ENCODE measurements at places on chromosomes 6 and 20.

GRCh38 chr20:25984933-25985332 lies 288.3 kb upstream of the ZNF337 start:
- no peak for DNase-seq

DNA sequence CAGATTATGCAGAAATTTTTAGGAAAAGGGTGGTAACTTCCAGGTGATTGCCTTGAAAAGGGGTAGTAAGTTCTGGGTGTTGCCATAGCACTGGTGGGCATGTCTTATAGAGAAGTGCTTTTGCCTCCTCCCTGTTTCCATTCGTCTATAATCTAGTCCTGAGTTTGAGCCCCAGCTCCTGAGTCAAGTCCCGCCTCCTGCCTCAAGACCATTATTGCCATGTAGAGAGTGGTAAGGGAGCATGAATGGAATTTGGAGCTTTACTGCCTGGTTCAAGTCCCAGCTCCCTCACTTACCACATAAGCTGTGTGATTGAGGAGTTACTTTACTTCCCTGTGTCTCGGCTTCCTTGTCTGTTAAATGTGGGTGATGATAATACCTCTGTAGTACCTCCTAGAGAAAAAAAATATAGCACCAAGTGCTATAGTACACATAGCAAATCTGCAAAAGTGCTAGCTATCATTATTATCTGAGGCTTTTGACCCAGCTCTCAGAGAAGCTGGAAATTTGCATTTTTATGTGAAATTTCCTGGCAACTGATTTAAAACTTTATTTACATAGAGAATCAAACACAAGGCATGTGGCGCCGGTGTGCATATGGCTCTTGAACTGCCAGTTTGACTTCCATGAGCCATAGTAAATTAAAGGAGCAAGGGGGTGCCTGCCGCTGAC lies 36.0 kb downstream of the TGM6 start:
- DNase-seq: no peak

DNA sequence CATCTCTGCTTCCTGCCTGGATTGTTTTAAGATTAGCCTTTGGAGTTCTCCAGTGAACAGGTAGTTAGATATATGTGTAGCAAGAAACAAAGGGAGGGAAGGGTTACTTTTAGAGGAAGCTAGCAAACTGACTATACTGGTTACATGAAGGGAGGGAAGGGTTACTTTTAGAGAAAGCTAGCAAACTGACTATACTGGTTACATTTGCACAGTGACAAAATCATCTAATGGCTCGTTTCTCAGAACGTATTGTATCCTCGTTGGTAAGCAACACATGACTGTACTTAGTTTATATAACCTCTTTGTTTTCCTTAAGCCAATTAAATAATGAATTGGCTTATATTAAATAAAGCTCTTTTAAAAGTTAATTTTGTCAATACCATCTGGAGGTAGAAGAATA lies 540.9 kb downstream of the EPM2A start:
- DNase-seq: no peak

GRCh38 chr6:126657561-126658175 lies 317.8 kb downstream of the CENPW start:
- no peak for DNase-seq

GRCh38 chr20:57435498-57436222 lies 44.5 kb downstream of the RBM38 start:
- no peak for DNase-seq

GRCh38 chr6:35356391-35356790 lies 14.0 kb downstream of the PPARD start:
- DNase-seq: no peak

- DNase-seq: no peak
Measured at GRCh38 chr6:85923013-85923430, 280.3 kb upstream of the SYNCRIP start.

DNA sequence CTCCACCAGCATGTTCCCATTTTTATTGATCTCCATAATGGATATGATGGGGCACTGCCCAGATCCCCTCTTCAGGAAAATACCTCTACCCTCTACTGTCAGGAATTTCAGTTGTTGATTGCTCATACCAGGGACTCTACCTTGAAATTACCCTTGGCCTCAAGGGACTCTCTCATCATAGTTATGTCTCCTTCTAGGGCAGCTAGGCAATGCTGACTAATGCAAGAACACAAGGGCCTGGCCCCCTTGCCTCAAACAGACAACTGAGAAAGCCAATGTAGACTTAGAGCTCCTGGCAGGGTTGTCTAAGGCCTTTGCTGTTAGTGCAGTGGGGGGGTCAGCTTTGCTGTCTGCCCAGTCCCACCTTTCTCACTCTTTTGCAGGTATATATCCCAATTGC lies 493.1 kb downstream of the BTBD3 start:
- no peak for DNase-seq

DNA sequence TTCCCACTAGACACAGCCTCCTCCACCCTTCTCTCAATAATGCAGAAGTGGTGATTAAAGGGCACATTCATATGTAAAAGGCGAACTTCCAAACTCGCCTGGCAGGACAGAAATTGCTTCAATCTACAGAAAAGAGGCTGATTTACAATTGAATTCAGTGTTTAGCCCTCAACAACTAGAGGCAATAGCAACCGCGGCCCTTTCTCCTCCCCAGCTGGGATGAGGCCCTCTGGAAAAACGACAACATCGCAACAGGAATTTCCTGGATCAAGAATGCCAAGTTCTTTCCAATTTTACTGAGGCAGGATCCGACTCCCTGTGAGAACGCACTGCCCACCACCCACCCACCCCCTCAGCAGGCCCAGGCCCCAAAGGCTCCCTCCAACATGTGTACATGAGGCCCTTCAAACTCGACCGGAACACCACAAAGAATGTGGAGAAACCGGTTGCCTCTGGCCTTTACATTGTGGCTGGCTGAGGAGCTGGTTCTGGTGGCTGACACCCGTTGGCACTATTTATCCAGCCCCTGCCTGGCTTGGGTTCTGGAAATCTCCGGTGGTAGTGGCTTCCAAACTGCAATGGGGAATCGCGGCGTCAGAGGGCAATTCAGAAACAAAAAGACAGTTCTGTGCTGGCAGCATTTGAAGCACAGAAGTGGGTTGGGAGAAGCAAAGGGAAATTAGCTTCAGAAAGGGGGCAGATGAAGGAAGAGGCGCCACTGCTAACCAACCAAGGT lies 36.8 kb downstream of the ZMYND8 start:
- DNase-seq: no peak

DNA sequence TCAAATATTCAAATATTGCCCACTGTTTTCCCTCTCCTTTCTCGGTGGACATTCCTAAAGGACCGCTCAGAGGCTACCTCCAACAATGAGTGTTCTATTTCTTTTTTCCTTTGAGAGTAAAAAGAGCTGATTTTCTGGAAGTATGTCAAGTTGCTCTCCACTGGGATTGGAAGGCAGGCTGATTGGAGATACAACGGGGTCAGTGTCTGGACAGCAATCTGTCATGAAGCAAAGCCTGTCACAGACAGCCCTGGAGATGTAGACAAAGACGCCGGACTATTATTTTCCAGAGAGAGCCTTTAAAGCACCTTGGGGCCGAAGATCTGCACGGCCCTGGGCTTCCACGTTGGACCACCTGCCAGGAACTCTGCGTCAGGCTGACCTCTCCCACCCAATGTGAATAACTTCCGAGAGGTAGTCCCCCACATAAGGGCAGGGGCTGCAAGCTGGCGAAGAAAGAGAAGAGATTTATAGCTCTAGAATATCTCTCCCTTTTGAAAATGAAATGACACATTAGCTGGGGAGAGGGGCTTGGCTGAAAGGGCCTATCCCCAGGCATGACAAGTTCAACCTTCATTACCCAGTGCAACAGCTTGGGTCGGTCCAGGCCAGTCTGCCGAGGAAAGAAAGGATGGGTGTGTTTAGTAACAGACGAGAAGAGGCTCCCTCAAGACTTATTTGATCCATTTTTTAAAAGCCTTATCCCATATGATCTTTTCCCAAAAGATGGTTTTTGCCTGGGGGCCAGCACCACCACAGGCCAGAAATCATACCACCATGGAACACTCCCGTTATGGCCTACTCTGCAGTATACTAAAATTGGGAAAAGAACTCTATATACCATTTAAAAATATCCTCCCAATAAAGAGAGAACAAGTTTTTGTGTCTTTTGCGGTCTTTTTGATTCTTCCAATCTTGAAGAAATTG lies 131.1 kb downstream of the OLIG3 start:
- DNase-seq: no peak

DNA sequence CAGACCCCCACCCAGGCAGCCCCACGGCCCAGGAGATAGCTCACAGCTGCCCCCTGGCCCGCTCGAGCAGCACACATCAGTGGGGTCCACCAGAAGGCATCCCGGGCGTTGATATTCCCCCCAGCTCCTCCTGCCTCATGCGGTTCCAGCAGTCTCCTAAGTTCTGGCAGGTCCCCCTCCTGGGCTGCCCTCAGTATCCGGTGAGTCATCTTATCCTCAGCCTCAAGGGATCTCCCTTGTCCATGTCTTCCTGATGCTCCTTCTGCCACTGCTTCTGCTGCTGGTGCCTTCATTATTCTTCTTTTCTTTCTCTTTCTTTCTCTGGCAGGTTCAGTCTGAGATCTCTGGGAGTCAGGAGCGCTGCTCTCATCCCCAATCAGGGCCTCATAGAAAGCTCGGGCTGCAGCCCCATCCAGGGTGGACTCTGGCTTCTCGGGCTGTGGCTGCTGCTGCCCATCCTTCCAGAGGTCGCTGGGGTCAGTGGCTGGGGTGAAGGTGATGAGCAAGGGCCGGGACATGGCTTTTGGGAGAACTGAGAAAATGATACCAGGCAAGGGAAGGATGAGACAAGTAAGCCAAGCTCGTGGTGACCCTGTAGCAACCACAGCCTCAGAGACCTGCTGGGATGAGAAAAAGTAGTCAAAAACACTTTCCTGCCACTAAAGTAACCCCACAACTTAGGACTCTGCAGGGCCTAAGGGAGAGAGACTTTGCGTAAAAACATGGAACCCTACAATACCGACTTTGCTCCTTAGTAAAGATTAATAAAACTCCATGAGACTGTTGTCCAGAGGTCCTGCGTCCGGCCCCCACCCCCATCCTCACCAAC lies 622 bp downstream of the GPANK1 start:
- no peak for DNase-seq

GRCh38 chr6:80728830-80729229 lies 622.4 kb downstream of the BCKDHB start:
- DNase-seq: no peak

GRCh38 chr6:56580271-56580670 lies 62.4 kb downstream of the DST start:
- no peak for DNase-seq

DNA sequence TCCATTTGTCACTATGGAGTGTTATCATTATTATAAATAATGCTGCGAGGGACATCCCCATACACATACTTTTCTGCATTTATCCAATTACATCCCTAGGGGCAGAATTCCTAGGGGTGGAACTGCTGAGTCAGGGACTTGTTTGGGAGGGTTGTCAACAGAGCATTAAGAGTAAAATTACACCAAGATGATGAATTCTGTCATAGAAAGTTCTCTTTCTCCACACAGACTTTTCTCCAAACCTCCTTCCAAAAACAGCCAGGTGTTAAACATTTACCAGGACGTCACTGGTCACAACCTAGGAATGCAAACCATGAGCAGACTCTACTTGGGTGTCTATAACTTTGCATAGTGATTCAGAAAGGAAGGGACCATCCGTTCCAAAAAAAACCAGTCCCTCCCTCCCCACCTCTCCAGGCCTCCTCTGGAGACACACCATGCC lies 95.5 kb downstream of the PRND start:
- no peak for DNase-seq

GRCh38 chr20:17735206-17735804 lies 35.5 kb downstream of the BANF2 start:
- DNase-seq: no peak

GRCh38 chr6:21348504-21349195 lies 244.9 kb upstream of the SOX4 start:
- no peak for DNase-seq

- peak; percentile 42 for DNase-seq
Measured at GRCh38 chr6:2848851-2849250, 7.2 kb upstream of the SERPINB1 start.

DNA sequence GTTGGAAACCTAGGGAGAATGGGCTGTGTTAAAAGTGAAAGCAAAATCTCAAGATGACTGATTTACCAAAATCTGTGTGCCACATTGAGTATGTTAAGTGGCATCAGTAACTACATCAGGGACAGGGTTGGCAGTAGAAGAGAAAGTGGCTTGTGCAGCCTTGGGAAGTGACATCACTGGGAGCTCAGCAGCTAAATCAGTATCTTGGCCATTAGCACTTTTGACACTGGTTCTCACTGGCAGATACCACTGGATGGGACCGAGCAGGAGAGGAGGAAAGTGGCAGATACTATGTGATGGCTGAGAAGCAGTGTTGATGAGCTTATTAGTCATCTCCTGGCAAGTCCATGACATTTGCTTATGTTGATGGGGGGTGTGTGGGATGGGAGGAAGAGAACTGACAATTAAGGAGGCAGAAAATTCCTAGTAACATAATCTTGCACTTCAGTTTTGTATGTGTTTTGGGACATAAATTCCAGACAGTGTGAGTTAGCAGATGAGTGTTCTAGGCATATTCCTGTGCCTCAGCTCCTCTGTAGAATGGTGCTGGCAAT lies 322.2 kb downstream of the SOX4 start:
- DNase-seq: no peak

GRCh38 chr20:20549704-20550103 lies 162.7 kb downstream of the RALGAPA2 start:
- DNase-seq: no peak

DNA sequence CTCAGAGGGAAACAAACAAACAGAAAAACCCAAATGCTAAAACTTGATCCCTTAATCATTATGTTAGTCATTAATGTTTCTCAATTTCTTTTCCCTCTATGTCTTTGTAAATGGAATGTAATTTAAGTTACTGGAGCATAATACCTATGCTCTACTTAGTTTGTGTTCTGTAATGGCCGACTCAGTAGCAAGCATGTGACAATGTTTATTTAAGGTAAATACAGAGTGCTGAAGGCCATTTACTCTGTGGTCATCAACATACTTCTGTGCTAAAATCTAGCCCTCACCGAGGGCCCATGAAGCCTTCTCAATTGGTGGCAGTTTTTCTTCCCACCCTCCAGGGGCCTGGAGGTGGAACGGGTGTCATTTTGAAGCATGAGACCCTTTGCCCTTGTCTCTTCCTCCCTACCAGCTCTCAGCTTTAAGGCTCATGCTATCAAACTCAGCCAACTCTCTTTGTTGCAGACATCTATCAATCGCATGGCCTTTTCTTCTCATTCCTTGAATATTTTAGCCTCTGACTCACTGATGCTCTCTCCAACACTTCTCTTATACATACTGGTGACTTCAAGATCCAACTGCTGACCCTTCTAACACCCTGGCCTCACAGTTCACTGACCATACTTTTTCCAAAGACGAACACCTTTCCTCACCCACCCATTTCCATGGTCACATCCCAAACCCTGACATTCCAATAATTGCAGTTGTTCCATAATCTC lies 48.2 kb downstream of the STX7 start:
- DNase-seq: no peak

DNA sequence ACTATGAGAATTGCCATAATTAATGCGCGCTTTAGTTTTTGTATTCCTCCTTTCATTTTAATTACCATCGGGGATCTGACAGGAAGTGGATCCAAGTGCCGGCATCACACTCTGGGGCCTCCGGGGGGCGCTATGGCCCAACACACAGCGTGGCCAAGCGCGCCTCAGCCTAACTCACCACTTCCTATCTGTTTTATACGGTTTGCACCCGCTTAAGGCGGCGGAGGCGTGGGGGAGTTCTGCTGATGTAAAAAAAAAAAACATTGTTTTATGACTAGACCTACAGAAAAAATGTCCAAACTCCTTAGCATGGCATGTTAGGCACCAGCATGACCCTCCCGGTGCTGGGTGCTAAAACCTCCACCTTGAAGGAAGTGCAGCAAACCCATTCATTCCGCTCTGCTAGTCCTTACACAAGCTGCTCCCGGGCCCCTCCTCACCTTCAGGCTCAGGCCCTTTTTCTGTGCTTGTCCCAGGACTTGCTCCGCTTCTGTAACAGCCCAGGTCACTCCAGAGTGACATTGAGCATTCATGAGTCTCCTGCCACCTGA lies 4.5 kb upstream of the EBF4 start:
- peak; percentile 47 for DNase-seq

Measured in stimulated activated CD8-positive, alpha-beta memory T cell treated with anti-CD3 and anti-CD28 coated beads, Interleukin-4, amount 100 ng/mL, for 4 hours (primary cell).